ENCODE measurements at places on chromosomes 16 and 17.

DNA sequence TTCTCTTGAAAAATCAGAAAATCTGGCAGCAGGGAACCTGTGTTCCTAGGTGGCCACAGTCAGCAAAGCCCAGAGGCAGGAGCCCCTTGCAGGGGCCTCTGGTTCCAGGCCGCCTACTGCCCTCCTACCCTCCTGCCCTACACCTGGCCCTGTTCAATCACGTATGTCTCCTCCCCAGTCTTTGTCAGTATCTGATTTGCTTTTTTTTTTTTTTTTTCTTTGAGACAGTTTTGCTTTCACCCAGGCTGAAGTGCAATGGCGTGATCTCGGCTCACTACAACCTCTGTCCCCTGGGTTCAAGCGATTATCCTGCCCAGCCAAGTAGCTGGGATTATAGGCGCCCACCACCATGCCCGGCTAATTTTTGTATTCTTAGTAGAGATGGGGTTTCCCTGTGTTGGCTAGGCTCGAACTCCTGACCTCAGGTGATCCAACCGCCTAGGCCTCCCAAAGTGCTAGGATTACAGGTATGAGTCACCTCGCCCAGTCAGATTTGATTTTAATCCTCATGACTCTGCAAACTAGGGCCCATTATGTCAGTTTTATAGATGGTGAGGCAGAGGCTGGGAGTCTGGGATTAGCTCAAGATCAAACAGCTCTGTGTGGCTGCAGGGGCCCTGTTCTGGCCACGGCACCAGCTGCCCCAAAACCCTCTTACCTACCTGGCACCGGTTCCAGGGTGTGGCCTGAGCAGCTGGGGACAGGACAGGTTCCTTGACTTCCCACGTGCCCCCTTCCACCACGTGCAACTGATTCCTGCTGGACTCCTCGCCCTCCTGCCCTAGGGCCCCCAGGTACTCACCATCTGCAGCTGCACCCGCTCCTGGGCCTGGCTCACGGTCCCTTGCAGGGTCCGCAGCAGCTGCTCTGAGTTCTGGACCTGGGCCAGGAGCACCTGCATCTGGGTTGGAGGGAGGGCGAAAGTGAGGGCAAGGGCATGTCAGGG is 14.7 kb downstream of the RABEP2 start:
- no peak for DNase-seq

DNA sequence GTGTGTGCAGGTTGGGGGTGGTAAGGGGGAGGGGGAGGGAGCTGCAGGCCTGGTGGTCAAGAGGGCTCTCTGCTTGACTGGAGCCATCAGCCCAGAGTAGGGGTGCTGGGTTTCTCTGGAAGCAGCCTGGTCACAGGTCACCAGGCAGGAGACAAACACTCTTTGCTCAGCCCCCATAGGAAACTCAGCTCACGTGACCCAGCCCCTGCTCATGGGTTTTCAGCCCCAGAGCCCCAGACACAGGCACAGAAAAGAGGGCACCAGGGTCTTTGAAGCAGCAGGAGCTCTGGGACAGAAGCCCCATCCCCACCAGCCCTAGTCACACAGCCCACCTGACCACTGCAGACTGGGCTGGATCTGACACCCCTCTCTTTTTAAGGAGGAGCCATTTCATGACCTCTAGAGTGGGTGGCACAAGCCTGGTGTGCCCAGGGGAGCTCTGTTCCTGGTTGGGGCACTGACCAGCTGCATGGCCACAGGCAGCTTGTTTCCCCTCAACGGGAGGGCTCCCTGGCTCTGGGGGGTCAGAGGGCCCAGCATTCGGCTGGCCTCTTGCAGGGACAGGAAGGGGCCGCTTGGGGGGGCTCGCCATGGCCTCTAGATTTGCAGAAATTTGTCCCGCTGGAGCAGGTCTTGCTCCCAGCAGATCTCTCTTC is 13.8 kb upstream of the CD79B start:
- peak; percentile 81 for DNase-seq

- DNase-seq = peak; percentile 80
Measured at GRCh38 chr16:89827383-89828198, 684 bp upstream of the SPIRE2 start.

DNA sequence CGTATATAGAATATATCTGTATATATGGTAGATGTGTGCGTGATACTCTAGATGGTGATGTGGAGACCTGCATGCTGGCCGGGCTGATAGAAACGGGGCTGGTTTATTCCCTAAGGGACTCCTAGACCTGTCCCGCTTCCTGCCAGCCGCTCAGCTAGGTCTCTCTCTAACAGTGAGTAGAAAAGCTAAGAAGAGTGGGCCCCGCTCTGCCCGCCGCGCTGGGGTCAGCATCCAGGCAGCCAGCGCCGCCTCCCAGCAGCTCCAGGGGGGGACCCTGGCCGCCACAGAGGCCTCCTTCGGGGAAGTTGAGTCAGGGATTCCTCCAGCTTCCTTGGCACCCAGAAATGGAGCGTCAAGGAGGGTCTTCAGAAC is 9.4 kb downstream of the CYGB start:
- DNase-seq = no peak

- peak; percentile 3 for DNase-seq
Measured at GRCh38 chr16:59210955-59211541, 476.9 kb upstream of the GOT2 start.

- DNase-seq = peak; percentile 85
Measured at GRCh38 chr16:16148755-16149154, 74.5 kb downstream of the ABCC6 start.

DNA sequence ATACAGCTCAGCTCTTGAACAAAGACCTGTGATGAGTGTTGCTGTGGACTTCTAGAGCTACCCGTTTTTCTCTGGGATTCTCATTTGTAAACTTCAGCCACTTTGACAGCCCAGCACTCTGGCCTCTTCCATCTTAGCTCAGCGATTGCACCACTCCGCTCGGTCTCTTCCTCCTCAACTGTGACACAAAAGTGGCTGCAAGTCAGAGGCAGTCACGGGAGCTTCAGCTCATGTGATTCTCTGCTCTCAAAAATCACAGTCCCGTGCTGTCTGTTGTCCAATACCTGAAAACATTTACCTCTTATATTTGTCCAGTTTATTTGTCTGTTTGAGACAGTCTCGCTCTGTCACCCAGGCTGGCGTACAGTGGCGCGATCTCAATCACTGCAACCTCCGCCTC is 75.7 kb upstream of the DNAH17 start:
- DNase-seq = peak; percentile 31

DNA sequence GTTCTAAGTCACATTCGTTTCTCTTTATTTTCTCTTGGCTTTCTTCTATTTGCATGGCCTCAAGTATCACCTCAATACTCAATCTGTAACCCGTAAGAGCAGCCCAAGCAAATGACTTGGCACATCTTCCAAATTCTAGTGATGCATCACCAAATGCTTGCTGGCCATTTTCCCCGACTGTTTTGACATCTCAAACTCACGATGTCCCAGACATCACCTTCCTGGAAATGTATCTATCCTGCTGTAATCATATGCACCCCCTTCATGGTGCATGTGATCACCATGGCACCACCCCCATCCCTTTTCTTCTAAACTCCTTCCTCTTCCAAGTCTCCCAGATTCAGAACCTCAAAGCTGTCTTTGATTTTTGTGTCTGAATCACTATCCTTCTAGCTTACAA is 24.0 kb upstream of the ABCA5 start:
- DNase-seq = no peak

GRCh38 chr16:46650254-46650623 is 29.1 kb upstream of the SHCBP1 start:
- DNase-seq = no peak

DNA sequence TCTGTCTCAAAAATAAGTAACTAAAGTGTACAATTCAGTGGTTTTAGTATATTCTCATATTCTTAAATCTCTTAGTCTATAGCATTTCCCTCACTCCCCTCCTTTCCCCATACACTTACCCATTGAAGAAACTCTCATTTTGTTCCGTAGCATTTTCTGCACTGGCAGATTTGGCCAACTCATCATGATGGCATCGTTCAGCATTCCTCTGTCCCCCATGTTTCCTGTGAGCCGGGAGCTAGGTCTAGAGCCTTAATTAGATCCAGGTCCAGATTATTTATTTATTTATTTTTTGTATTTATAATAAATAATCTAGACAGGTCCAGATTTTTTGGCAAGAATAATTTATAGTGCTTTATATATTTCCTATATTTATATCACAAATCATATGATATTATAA is 31.0 kb downstream of the HEATR3 start:
- DNase-seq = no peak

GRCh38 chr17:36884495-36885152 is 52.7 kb upstream of the LHX1 start:
- DNase-seq = no peak

- DNase-seq = peak; percentile 81
Measured at GRCh38 chr17:27236717-27237315, 57.1 kb upstream of the WSB1 start.

DNA sequence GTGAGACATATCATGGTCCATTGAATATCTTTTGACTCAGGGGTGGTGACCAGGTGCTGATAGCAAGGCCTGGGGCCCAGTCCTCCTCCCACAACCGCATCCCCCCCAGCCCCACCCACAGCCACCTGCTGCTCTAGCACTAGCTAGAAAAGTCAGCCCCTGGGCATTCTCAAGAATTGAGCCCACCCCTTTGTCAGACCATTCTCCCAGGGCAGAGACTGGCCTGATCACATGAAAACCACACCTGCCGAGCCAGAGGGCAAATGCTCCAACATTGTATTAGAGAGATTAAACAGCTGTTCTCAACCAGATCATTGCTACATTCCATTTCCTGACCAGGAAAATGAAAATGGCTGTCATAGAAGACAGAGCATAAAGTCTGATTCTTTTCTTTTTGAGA is 62.4 kb downstream of the RAB11FIP4 start:
- DNase-seq = no peak

GRCh38 chr17:9982159-9982558 is 77.1 kb upstream of the RCVRN start:
- no peak for DNase-seq

DNA sequence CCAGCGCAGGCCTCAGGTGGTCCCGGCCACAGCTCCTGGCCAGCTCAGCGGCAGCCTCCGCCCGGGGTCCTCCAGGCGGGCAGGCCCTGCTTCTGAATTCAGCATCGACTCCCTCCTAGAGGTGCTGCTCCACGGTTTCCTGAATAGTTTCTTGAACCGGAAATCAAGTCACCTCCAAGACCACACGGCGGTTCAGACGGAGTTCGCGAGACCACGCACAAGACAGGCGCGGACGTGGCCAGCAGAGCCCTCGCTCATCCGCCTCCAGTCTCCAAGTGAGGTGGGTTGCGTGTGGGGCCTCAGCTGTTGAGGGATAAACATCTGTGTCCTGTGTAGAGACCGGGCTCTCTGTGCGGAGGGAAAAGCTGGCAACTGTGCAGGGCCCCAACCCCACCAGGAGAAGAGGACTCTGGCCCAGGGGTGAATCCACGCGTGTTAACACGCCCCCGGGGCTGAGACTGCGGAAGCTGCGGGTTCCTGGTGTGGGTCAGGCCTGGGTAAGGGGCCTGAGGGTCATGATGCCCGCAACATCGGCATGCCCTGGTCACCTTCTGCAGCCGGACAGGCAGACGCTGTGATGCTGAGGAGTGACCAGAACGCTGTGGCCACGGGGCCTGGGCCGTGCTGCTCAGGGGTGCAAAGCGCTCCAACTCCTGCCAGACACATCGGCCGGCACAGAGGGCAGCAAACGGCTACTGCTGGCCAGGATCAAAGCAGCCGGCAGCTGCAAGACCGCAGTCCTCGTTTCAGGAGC is 55.0 kb upstream of the METRNL start:
- no peak for DNase-seq

DNA sequence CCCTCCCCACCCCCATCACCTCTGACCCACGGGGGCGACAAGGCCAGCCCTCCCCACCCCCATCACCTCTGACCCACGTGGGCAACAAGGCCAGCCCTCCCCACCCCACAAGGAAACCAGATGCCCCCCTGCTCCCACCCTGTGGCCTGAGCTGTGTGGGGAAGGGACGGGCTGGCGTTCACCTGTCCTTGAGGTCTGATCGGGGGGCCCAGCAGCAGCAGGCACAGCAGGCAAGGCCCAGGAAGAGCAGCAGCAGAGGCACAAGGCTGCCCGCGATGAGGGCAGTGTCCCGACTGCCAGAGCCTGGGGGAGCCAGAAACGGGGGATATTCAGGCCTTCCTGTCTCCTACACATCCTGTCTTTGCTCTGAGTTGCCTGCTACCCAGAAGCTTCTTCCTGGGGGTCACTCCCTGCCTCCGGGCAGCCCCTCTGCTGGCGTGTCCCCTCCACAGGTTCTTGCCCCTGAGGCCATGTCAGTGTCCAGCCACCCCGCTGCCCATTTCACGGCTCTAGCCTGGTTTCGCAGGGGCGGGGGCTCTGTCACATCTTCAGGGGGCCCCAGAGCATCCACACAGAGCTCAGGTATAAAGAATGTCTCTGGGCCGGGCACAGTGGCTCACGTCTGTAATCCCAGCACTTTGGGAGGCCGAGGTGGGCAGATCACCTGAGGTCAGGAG is 6.8 kb downstream of the SCARF1 start:
- DNase-seq = no peak

DNA sequence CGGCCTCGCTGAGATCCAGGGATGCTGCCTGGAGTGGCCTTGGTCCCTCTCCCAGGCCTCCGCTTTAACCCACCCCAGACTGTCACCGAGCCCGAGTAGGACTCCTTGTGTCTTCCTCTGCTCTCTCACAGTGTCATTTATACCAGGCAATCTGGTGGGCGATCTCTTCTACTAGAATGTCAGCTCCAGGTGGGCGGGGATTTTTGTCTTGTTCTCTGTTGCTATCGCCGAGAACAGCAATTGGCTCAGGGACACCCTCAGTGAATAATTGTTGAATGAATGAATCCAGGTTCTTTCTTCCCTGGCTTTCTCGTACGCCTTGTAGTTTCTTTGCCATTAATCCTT is 591 bp downstream of the DHX38 start:
- DNase-seq = no peak

DNA sequence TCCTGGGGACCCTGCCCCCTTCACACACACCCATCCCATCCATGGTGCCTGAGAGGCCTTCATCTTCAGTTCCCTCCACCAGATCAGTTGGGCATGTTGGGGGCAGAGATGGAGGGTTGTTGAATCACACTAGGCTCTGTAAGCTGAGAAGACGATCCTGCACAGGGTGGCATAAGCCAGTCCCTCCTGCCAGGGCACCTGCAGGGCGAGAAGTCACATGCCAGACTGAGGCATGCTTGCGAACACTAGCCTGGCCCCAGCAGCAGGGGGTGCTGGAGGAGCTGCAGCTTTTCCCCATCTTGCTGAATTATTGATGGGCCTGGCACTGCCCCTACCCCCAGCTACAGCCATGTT is 6.1 kb upstream of the TBX2 start:
- no peak for DNase-seq

- peak; percentile 30 for DNase-seq
Measured at GRCh38 chr17:49523706-49524472, 28.8 kb downstream of the NGFR start.

- no peak for DNase-seq
Measured at GRCh38 chr16:81449241-81449640, 4.6 kb downstream of the CMIP start.

DNA sequence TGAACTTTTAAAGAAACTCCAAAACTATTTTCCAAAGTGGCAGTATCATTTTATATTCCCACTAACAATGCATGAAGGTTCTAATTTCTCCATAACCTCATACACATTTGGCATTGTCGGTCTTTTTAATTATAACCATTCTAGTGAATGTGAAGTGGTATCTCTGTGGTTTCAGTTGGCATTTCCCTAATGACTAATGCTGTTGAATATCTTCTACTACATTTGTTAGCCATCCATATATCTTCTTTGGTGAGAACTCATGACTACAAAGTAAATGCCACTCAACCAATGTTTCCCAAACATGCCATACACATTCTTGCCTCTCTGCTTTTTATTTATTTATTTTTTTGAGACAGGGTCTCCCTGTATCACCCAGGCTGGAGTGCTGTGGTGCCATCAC is 31.7 kb upstream of the TAOK1 start:
- no peak for DNase-seq

- DNase-seq = no peak
Measured at GRCh38 chr17:82791532-82791931, 39.7 kb downstream of the TBCD start.

- DNase-seq = no peak
Measured at GRCh38 chr16:67395105-67395457, 1.8 kb upstream of the TPPP3 start.

All from thyroid gland (tissue), 4 donors.